NCI-H2029 treated with DMSO at 0.1 percent for 48 hours (cell line): ENCODE measurements at places on chromosomes 2 and 18.
A peak's percentile ranks its signal among the peaks of the same experiment; 100 is the strongest.

DNA sequence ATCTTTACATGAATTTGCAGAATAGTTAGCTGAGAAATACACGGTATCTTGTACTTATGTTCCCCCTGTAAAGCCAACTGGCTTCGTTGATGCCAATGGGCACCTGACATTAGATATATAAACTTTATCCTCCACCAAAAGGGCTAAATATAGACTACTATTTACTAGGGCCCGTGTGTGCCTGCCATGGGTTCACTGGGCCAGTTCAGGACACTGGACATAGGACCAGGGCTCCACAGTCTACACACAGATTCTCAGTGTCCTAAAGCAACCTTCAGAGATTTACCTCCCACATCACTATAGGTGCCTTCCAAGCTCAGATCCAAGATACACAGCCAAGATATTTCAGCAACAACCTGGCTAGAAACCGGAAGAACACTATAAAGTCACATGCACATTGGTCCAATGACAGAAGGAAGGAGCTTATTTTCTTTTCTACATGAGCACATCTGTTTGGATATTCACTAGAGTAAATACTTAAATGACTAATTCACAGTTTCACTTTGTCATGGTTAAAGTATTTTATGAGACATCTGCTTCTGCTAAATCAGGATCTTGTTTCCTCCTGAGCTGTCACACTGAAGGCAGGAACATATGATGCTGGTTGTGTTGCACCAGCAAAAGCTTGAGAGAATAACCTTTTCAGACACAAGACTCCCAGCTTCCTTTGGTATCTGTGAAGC lies 95.1 kb downstream of the MYO5B start:
- no peak for DNase-seq

- no peak for DNase-seq
Observed at GRCh38 chr2:206011795-206012194, 74.2 kb downstream of the INO80D start.

- no peak for DNase-seq
Observed at GRCh38 chr2:176976736-176977685, 235.6 kb upstream of the HNRNPA3 start.

DNA sequence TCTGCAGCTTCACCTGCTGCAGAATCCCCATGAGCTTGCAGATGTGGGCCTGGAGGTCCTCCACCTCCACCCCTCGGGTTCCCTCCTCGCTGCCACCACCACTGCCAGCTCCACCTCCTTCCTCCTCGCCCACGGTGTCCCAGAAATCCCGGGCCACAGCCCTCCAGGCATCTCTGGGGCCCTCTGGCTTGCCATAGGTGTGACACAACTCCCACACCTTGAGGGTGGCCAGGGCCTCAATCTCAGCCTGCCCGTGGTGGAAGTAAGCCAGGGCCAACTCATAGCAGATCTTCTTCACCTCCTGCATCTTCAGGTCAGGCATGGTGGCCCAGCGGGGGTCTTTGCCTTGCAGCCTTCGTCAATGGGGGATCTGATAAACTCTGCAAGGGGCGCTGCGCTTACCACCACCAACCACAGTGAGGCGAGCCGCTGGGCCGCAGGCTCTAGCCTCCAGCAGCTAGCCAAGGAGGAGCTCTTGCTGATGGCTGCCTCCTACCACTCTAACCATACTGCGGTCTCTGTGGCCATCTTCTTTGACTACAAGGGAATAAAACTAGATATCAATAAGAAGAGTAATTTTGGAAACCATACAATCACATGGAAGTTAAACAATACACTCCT lies 36.1 kb upstream of the ANKRD62 start:
- no peak for DNase-seq

- DNase-seq: no peak
Observed at GRCh38 chr2:17719562-17720371, 33.8 kb downstream of the SMC6 start.

DNA sequence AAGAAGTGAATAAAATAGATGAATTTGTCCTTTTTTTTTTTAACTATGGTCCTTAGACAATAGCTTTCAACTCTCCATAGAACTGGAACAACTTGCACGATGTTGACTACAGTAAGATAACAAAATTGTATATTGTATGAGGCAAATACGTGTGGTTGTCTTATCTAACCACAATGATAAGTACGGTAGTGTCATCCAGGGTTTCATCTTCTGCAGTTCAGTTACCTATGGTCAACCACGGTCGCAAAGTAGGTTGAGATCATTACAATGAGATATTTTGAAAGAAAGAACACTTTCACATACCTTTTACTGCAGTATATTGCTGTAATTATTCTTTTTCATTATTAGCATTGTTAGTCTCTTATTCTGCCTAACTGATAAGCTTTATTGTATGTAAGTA lies 295.2 kb downstream of the PARD3B start:
- DNase-seq: no peak

DNA sequence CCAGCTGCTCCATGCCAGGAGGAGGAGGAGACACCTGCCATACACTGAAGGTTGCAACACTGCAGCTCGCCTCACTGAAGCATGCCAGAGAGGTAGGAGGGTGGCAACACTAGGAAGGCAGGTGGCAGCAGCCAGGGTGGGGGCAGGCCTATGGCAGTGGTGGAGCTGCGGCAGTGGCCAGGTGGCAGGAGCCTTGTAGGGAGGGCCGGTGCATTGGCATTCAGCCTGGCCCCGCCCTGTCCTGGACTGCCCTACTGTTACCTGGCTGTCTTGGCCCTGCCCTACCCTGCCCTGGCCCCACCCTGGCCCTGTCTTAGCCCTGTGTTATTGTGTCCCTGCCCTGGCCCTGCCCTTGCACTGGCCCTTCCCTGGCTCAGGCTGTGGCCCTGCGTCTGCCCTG lies 7.4 kb upstream of the ANKRD62 start:
- DNase-seq: peak; percentile 78

DNA sequence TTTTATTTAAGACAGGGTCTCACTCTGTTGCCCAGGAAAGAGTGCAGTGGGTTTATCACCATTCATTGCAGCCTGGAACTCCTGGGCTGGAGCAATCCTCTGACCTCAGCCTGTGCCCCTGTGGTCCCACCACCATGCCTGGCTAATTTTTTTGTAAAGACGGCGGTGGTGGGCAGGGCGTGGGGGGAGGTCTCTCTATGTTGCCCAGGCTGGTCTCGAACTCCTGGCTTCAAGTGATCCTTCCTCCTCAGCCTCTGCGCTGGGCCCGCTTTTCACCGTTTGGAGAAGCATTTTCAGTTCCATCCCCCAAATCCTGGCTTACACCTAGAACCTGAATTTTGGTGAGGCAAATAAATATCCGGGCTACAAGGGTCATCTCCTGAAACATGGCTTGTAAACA lies 1.4 kb upstream of the ATP5F1A start:
- no peak for DNase-seq

DNA sequence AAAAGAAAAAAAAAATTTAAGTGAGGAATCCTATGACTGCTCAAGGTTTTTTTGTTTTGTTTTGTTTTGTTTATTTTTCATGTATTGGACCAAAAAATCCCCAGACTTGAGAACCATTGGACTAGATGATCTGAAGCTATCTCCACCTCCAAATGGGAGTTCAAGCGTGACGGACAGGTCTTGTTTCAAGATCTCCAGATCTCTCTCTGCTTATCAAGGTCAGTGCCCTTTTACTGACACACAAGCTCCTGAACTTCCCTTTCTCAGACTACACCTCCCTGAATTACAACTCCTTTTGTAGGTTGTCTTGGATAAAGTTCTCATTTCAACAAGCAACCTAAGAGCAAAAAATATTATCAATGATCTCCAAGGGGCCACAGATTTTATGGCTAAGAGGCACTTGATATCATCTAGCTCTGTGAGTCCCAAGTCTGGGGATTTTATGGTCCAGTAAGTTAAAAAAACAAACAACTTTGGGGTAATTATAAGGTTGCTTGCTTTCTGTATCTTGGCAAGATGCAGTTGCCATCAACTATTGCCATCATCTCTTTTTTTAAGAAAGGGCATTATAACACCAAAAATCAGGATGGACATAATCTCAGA lies 396.0 kb upstream of the ATP5MC3 start:
- DNase-seq: no peak

- no peak for DNase-seq
Observed at GRCh38 chr2:160836755-160837154, 323.5 kb upstream of the TANK start.

DNA sequence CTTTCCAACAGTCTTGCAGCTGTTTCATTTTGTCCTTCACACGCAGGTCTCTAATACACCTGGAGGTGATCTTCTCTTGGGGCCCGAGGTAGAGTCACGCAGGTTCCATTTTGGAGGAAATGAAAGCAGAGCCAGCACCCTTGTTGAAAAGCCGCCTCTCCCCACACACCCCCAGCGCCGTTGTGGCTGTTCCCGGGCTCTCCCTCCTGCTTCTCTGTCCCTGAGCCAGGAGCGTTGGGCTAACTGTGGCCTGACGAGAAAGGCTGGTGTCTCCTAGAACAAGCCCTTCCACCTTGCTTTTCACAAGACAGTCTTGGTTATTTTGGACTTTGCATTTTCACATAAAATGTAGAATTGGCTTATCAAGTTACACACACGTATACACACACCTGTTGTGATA lies 16.3 kb downstream of the SNED1 start:
- DNase-seq: no peak

DNA sequence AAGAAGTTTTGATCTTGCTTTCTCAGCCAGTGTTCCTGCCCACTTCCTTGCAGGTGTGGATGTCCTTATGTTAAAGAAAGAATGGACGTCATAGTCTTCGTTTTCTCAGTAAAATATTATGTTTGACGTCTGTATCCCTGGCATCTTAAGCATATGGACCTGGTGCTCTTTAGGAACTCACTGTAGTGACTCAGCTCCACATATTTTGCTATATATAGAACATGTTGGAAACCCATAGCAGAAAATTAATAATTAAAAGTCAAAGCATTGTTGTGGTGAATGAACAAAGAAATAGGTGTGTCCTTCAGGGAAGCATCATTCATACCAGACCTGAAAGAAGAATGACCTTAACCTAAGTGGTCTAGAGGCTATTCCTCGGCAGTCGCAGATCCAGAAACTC lies 196.1 kb downstream of the MCFD2 start:
- no peak for DNase-seq

DNA sequence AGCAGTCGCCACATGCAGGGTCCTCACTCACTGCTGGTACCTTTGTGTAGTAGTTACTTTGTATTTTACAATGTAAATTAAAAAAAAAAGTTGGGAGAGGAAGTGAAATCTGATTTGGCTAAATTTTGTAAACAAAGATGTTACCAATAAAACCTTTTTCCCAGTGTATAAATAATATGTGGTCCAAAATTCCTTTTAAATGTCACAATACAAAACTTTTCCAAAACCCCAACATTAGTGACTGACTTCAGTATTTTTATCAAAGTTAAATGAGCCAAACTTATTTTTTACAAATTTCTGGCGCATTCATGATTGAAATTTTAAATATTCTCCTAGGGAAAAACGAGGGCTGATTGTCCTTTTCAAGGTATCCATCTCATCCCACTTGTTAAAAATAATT lies 239.9 kb downstream of the AGAP1 start:
- no peak for DNase-seq

DNA sequence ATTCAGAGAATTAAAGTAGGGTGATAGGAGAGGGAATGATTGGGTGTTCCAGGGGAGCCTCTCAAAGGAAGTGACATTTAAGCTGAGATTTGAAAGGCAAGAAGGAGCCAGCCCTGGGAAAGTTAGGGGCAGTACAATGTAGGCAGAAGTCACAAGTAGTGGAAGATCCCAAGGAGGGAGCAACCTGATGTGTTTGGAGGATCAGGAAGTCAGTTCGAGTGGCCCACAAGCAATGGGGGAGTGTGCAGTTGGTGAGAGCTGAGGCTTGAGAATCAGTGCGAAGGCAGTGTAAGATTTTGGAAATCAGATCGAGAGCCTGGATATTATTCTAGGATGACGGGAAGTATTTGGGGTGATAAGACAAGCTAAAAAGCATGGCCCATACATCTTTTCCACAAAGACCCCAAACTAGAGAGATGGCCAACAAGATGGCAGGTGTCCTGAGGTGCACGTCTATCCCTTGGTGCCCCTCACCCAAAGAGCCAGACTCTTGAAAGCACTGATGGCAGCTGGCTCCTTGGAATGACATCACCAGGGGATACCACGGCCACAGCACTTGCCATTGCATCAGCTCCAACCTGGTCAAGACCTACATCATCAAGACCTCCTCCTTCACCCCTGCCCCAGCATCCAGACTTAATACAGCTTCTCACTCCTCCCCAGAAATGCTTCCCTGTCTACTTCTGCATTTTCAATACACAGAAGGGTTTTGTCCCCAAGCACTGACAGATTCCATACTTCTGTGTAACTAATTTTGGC lies 127.3 kb downstream of the BCL2 start:
- DNase-seq: no peak

DNA sequence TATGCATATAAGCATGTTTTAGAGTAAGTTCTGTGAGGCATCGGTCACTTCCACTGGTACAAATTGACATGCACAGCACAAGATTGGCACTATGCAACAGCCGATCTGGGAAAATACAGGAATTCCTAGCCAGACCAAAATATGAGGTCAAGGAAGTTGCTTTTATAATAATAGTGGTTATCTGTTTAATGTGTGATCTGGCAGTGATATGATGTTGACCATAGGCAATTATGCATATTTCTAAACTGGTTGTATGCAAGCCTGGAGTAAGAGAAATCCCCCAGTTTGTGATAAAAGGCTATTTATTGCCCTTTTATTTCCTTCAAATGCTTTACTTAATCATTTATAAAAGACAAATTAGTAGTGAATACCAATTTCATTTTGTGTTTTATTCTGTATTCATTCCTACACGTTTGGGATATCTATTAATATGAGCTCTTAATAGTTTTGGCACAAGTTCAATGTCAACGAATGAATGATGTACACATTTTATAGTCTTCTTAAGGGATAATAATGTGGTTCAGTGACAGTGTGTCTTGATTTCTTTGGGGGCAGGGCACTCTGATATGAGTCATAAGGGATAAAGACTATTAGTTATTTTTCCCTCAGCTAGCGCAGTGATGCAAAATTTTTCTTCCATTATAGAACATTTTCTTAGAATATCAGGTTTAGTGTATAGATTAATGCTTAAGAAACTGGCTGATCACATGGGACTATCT lies 34.7 kb upstream of the ZEB2 start:
- DNase-seq: no peak

- DNase-seq: no peak
Observed at GRCh38 chr18:10419420-10420103, 34.9 kb upstream of the APCDD1 start.

- no peak for DNase-seq
Observed at GRCh38 chr2:102037681-102038080, 45.9 kb downstream of the IL1R2 start.

- no peak for DNase-seq
Observed at GRCh38 chr2:63850649-63851048, 9.0 kb downstream of the UGP2 start.

DNA sequence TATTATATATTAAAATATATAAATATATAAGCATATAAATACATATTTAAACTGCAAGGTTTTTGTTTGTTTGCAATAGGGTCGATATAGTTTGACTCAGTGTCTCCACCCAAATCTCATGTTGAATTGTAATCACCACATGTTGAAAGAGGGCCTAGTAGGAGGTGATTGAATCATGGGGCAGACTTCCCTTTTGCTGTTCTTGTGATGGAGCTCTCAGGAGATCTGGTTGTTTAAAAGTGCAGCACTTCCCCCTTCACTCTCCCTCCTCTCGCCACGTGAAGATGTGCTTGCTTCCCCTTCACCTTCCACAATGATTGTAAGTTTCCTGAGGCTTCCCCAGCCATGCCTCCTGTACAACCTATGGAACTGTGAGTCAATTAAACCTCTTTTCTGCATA lies 2137.3 kb upstream of the CELF4 start:
- DNase-seq: no peak
